ENCODE measurements at places on chromosomes 1 and 21.
A peak's percentile ranks its signal among the peaks of the same experiment; 100 is the strongest.

DNA sequence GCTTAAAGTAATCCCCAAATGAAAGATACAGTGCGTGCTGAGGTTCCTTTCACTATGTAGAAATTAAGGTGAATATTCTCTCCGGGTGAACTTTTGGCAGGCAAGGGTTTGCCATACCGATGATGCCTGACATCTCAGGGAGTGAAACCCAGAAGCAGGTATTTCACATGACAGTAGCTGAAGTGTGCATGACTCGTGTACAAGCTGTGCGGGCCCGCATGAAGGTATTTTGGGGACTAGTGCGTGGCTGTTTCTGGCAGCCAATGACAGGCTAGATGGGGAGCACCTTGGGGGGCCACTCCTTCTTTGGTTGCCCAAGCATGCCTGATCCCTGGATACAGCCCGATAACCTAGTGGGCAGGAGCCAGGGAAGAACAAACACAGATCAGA lies 569.0 kb downstream of the SMYD3 start:
- DNase-seq = no peak

- DNase-seq = no peak
Observed at GRCh38 chr1:161792740-161793139, 26.6 kb downstream of the ATF6 start.

DNA sequence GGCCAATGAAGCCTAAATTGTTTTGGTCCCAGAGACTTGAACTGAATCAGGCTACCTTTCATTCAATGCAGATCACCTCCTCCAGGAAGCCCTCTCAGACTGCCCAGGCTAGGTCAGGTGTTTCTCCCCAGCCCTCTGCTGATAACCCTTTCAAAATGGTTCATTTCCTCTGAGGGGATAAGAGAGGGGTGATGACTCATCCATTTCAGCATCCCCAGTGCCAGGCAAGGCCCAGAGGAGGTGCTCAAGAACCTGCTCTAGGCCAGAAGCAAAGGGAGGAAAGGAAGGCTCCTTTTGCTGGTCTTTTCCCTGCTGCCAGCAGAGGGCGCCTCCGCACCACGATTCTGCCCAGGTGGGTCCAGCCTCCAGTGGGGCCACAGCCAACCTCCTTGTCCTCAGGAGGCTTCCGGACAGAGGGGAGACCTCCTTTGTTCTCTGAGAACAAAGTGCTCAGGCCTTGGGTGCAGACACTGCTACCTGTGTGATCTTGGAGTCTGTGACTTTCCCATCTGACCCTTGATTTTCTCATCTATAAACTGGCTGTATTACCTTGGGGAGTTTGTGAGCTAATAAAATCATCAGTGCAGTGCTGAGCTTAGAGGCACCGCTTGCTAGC lies 45.3 kb upstream of the ARHGEF10L start:
- DNase-seq = peak; percentile 49

DNA sequence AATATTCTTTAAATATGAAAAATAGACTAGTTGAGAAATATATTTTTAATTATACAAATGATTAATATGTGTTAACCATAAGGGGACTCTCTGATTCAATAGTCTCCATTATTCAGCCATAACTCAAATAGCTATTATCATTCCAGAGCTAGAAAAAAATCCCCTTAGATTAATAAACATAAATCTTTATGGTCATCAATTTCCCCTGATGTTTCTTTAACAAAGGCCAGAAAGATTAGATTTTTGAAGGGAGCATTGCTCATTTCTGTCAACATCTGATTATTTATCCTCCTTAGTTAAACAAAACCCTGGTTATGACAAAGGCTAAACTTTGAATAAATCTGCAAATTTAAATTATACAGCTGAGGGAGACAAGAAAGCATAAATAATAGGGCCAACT lies 215.7 kb downstream of the PLA2G4A start:
- DNase-seq = no peak

- no peak for DNase-seq
Observed at GRCh38 chr21:29616209-29616751, 317.6 kb downstream of the BACH1 start.

DNA sequence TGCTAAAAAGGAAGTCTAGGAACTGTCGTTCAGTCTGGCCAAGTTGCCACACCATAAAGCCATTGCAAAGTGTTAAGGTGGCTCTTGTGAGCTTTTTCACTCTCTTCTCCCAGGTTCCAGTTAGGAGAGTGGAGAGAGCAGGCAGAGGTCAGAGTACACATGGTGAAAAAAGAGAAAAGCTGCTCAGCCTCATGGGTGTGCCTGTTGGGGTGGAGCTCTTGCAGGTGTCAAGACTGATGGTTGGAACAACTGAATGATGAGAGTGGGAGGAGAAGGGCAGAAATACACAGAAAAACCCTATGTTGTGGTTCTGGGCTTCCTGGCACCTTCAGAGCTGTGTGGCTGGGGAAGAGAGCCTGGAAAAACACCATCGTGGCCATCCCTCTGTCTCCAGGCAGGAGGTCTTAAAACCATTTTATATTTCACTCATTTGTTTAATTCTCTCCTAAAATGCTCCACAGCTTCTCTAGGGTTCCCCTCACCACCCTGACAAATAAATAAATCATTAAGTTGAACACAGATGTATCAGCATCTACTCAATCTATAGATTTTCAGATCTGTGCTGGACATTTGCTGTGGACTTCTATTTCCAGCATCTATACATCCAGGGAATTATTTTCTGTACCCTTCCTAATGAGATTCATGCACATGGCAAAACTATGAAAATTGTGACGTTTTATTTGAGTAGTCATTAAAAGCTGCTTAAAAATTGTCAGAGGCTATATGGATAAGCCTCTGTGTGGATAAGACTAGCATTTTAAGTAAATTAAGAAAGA lies 17.5 kb downstream of the UBASH3A start:
- no peak for DNase-seq

DNA sequence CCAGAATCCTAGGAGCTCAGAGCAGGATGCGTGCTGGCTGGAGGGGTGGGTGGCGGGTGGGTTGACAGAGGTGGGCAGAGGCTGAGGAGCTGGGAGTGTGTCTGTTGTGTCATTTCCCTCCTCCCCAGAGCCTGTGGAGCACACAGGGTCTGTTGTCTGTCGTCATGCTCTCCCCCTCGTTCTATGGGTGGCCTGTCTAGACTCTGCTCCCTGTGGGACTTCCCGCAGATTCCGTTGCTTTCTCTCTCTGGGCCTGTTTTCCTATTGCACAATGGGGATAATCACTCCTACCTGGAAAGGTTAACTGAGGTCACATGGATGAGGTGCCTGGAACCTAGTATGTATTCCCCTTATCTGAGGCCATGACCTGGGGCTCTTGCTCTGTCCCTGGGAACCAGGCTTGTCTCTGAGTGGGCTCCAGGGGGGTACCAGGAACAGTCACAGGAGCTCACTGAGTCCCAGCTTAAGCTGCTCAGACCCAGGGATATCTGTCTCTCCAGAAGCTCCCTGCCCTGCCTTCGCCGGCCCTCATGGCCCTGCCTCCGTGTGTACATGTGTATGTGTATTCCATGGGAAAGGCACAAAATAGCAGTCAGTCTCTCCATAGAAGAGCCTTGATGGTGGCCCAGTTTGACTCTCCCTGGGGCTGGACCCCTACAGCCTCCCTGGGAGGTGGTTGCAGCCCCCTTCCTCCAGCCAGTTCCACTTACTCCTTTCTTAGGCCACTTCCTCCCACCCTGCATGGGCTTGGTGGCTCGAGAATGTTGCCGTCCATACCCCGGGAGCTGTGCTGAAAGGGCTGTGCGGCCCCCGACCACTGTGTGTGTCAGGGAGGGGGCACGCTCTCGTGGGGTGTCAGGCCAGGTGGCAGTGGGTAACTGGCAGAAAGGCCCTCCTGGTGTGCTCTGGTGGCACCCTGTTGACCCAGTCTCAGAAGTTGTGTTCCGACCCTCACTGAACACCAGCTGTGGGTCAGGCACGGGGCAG lies 17.9 kb downstream of the PTPRF start:
- no peak for DNase-seq

DNA sequence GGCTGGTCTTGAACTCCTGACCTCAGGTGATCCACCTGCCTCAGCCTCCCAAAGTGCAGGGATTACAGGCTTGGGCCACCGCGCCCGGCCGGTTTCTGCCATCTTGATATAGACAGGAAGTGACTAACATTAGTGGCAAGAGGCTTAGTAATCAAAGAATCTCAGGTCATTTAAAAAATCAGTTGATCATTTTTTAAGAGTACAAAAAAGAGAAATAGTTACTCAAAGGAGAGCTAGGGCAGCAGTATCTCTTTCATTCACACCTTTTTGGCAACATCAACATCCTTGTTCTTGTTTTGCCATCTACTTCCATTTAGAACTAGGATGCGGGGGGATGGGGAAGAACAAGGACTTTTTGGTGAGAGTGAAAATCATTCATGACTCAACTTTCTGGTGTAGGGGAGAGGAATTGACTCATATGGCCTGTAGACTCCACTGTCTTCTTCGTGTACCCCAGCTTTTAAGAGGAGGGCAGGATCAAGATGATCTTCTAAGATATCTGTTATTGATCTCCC lies 8.8 kb downstream of the FCRLB start:
- DNase-seq = peak; percentile 24

DNA sequence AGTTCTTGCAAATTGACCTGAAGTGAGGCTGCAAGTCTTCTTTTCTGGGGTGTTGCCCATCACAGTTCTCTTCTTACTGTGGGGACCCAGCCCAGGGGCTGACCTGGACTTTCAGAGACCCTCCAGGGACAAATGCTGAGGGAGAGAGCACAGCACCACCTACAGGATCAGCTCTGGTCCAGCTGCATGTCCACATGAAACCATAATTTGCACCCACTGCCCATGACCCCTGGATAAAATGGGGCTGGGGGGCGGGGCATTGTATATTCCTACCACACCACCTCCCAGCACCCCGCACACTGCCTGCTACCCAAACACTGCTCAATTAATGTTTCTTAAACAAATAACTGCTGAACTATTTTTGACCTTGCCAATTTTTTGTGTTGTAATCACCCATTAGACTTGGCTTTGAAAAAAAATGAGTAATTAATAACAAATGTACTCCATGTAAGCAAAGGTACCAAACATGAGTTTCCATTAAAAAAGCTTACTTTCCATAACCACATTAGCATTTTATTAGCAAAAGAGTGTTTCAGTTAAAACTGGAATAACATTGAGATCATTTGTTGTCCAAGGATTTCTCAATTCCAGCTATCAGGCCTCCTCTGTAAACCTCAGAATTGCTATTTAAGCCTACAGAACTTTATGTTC lies 168.0 kb upstream of the RAB4A start:
- DNase-seq = no peak

GRCh38 chr1:185517808-185518419 lies 200.9 kb upstream of the IVNS1ABP start:
- DNase-seq = no peak

DNA sequence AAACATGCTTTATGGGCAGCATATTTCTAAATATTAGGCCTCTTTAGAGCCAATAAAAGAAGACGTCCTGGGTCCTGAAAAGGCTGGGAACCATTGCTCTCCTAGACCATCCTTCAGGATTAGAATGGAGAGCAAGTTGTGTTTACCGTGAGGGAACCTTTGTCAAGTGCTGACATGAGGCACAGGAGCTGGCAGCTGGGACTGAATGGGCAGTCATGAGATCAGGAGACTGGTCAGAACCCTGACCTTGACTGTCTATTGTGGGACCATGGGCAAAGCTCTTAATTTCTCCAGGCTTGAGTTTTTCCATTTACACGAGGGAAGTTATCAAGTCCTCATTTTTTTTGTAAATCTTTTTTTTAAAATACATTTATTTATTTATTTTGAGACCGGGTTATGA lies 5.2 kb downstream of the PFKFB2 start:
- no peak for DNase-seq

GRCh38 chr1:176604461-176604860 lies 141.5 kb downstream of the PAPPA2 start:
- no peak for DNase-seq

DNA sequence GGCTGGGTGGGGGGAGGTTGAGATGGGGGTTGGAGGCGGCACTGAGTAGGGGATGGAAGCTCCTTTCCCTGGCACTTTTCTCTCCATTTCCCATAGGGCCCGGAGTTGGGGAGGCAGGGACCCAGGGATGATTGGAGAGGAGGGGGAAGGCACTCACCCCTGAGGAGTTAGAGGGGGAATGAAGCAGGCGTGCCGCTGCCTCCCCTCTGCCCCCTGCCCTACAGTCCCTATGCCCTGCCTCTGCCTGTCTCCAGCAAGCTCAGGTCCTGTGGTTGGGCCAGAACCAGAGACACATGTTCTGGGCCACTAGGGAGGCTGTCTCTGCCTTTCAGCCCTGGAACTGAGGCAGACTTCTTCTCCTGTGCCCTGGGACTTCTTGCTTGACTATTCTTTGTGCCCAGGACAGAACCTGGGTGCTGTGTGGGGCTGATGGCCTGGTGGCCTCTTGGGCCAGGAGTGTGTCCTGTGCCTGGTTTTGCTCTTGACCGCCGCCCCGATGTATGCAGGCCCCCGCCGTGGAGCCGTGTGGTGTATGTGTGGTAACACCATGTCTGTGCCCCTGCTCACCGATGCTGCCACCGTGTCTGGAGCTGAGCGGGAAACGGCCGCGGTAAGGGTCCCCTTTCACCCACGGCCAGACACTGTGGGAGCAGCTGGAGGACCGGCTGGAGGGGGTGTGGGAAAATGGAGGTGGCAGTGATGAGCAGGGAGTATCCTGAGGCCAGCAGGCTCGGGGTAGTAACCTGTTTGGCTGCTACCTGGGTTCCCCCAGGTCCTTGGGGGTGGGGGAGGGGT lies 1.4 kb downstream of the LYPLA2 start:
- DNase-seq = no peak

All from activated T-cell treated with anti-CD3 and anti-CD28 coated beads for 4 hours (primary cell).